Neural progenitor cell (in vitro differentiated cells): ENCODE measurements at places on chromosomes 7 and 10.

- H3K4me1 ChIP-seq: no peaks in the 10 kb centered on the region
- no peaks in the 10 kb centered on the region for H3K27me3 ChIP-seq
- no peak for DNase-seq
- no peaks in the 10 kb centered on the region for H3K36me3 ChIP-seq
Observed at GRCh38 chr10:106582291-106582690, 582.2 kb downstream of the SORCS1 start.

DNA sequence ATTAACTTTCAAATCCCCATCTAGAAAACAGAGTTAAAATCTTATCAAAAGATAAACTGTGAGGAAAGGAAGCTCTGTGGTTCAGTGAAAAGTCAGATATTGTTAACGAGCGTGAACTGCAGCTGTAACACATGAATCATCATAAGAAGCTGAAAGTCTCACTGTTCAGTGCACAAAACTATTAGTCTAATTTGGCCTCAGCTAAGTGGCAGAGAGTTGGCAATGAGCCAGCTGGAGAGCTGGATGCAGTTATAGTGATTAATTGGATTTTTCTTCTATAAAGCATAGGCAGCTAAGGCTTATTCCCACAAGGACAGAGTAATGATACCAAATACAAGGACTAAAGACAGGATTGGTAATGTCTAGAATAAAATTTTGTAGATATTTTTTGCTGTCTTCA, 101.1 kb upstream of the ABCB5 start:
- H3K27me3 ChIP-seq: no peaks in the 10 kb centered on the region
- DNase-seq: no peak
- no peaks in the 10 kb centered on the region for H3K36me3 ChIP-seq
- no peak overlapping the region for H3K4me3 ChIP-seq

GRCh38 chr10:101901340-101901739, 57.7 kb upstream of the KCNIP2 start:
- peaks cover 77% of the 10 kb centered on the region for H3K4me1 ChIP-seq
- no peaks in the 10 kb centered on the region for H3K36me3 ChIP-seq
- peak overlapping the region; percentile 93 for H3K27ac ChIP-seq
- no peak overlapping the region for H3K4me3 ChIP-seq
- DNase-seq: peak; percentile 55
- H3K27me3 ChIP-seq: no peaks in the 10 kb centered on the region

GRCh38 chr10:127962205-127962604, 55.3 kb downstream of the PTPRE start:
- no peaks in the 10 kb centered on the region for H3K4me1 ChIP-seq
- H3K27ac ChIP-seq: no peak overlapping the region
- H3K27me3 ChIP-seq: no peaks in the 10 kb centered on the region
- no peaks in the 10 kb centered on the region for H3K36me3 ChIP-seq
- DNase-seq: no peak
- no peak overlapping the region for H3K4me3 ChIP-seq

DNA sequence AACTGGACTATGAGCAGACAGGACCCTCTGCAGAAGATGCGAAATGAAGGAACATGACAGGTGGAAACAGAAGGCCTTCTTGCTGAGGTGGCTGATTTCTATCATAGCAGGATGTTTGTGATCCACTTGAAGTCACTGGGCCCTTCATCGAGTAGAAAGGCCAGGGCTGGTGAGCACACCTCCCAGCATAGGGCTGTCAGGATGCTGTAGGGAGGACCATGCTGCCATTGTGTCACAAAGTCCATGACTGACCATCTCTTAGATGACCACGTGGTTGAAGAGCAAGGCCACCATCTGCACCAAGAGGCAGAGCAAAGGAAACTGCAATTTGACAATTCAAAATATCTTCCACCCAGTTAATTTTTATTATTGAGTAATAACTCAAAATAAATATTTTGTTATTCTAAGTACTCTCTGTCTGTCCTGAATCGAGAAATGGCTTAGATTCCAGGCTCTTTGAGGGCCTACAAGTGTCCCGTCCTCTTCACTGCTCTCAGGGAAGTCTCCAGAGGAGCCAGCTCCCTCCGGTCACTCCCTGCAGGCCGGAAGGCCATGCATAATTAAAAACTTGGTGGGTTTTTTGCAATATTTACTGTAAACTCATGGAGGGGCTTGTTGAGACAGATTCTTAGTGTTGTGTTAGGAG, 249.3 kb upstream of the ZMIZ1 start:
- H3K4me3 ChIP-seq: no peak overlapping the region
- no peaks in the 10 kb centered on the region for H3K36me3 ChIP-seq
- no peaks in the 10 kb centered on the region for H3K27me3 ChIP-seq
- H3K4me1 ChIP-seq: peaks cover 11% of the 10 kb centered on the region

- DNase-seq: no peak
- H3K36me3 ChIP-seq: no peaks in the 10 kb centered on the region
- H3K4me3 ChIP-seq: no peak overlapping the region
- no peaks in the 10 kb centered on the region for H3K4me1 ChIP-seq
- no peaks in the 10 kb centered on the region for H3K27me3 ChIP-seq
Observed at GRCh38 chr7:64544010-64544409, 18.9 kb downstream of the ZNF680 start.

DNA sequence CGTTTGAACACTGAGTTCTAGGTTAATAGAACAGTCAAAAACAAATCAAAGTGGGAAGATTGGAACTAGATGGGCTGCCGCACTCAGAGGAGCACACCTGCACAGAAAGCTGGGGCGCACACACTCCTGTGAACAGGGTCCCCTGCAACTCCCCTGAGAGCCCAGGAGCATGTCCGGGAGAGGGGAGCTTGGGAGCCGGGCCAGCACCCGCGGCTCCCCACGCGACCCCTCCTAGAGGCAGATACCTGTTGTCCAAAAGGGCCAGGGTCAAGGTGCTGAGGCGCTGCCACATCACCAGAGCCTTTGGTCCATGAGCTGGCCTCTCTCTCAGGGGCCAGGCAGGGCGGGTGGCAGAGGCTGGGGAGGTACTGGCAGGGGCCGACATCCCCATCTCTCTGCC, 5.6 kb downstream of the NKX6-2 start:
- H3K4me1 ChIP-seq: peaks cover 7% of the 10 kb centered on the region
- H3K27me3 ChIP-seq: peaks cover 56% of the 10 kb centered on the region
- DNase-seq: no peak
- no peak overlapping the region for H3K4me3 ChIP-seq

DNA sequence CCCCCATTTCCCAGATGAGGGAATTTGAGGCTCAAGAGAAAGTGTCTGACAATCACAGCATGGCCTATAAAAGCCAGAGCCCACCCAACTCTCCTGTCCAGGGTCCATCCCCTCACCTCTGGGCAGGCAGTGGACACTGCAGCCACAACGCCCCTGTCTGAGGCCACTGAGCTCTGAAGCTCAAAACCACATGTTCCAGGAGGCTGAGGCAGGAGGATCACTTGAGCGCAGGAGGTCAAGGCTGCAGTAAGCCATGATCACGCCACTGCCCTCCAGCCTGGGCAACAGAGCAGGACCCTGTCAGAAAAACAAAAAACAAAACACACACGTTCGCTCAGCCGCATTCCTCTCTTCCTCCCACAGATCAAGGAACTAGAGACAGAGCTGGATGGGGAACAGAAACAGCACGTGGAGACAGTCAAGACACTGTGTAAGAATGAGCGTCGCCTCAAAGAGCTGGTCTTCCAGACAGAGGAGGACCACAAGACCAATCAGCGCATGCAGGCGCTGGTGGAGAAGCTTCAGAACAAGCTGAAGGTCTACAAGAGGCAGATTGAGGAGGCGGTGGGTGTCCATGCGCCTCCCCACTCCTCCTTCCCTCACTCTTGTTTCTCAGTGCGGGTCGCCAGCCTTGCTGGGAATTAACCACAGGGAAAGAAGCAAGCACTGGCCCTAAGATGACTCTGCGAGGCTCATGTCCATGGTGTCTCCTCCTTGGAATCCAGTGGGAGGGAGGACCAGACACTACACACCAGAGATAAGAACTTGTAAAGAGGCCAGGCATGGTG, 20.0 kb upstream of the ARPC1A start:
- no peaks in the 10 kb centered on the region for H3K4me1 ChIP-seq
- H3K36me3 ChIP-seq: no peaks in the 10 kb centered on the region
- H3K27me3 ChIP-seq: no peaks in the 10 kb centered on the region

GRCh38 chr7:36945612-36946400, 221.5 kb upstream of the AOAH start:
- no peaks in the 10 kb centered on the region for H3K27me3 ChIP-seq
- DNase-seq: no peak
- H3K36me3 ChIP-seq: no peaks in the 10 kb centered on the region
- no peak overlapping the region for H3K27ac ChIP-seq
- no peak overlapping the region for H3K4me3 ChIP-seq

DNA sequence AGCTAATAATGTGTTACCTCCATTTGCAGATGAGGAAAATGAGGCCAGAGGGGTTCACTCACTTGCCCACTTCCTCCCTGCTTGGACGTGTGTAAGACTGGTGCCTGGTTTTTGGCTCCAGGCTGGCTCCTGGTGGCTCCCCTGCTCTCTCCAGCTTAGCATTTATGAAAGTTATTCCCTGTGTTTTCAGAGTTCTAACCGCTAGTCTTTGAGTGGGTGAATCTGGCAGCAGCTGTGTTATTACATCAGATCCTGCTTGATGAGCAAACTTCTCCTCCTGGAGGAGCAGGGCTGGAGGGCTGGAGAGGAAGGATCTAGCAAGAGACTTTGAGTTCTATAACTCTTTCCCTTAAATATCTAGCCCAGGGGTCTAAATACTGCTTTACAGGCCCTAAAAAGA, 80.9 kb upstream of the AGBL3 start:
- no peaks in the 10 kb centered on the region for H3K36me3 ChIP-seq
- H3K27me3 ChIP-seq: no peaks in the 10 kb centered on the region
- no peak for DNase-seq
- H3K4me1 ChIP-seq: peaks cover 6% of the 10 kb centered on the region
- no peak overlapping the region for H3K27ac ChIP-seq

GRCh38 chr7:4240042-4240441, 442.1 kb upstream of the FOXK1 start:
- peaks cover 12% of the 10 kb centered on the region for H3K4me1 ChIP-seq
- no peak overlapping the region for H3K4me3 ChIP-seq
- H3K27ac ChIP-seq: no peak overlapping the region
- no peaks in the 10 kb centered on the region for H3K36me3 ChIP-seq
- DNase-seq: no peak

- no peaks in the 10 kb centered on the region for H3K36me3 ChIP-seq
- no peak for DNase-seq
- H3K27ac ChIP-seq: no peak overlapping the region
- peaks cover 6% of the 10 kb centered on the region for H3K4me1 ChIP-seq
Observed at GRCh38 chr10:76759681-76760080, 877.9 kb downstream of the KCNMA1 start.

GRCh38 chr7:131226514-131226865, 101.2 kb upstream of the MKLN1 start:
- no peaks in the 10 kb centered on the region for H3K36me3 ChIP-seq
- DNase-seq: no peak

GRCh38 chr7:55275291-55276200, 89.6 kb upstream of the LANCL2 start:
- no peak overlapping the region for H3K4me3 ChIP-seq
- no peaks in the 10 kb centered on the region for H3K36me3 ChIP-seq
- no peak overlapping the region for H3K27ac ChIP-seq

- H3K4me3 ChIP-seq: no peak overlapping the region
- no peaks in the 10 kb centered on the region for H3K36me3 ChIP-seq
- no peak for DNase-seq
Observed at GRCh38 chr10:20017961-20018360, 201.7 kb downstream of the PLXDC2 start.

- H3K4me3 ChIP-seq: no peak overlapping the region
- peaks cover 43% of the 10 kb centered on the region for H3K4me1 ChIP-seq
- H3K36me3 ChIP-seq: no peaks in the 10 kb centered on the region
- no peaks in the 10 kb centered on the region for H3K27me3 ChIP-seq
Observed at GRCh38 chr10:35420044-35420443, 83.7 kb downstream of the CCNY start.

GRCh38 chr7:66306243-66306642, 101.1 kb downstream of the TPST1 start:
- no peak overlapping the region for H3K4me3 ChIP-seq
- DNase-seq: no peak
- no peak overlapping the region for H3K27ac ChIP-seq
- peaks cover 42% of the 10 kb centered on the region for H3K4me1 ChIP-seq
- no peaks in the 10 kb centered on the region for H3K27me3 ChIP-seq
- H3K36me3 ChIP-seq: no peaks in the 10 kb centered on the region

DNA sequence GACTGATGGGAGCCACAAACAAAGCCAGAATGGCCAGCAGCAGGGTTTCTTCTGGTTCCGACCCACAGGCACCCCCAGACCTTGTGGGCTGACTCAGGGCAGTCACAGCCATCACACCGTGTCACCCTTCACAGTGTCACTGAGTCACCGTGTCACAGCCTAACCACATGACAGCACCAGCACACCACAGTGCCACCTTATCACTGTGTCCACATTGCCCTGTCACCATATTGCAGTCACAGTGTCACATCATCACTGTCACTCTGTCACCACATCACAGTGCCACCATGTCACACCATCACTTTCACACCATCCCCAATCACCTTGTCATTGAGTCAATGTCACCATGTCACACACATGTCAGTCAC, 77.0 kb downstream of the OAT start:
- no peaks in the 10 kb centered on the region for H3K4me1 ChIP-seq
- H3K27ac ChIP-seq: no peak overlapping the region
- no peaks in the 10 kb centered on the region for H3K36me3 ChIP-seq
- H3K4me3 ChIP-seq: no peak overlapping the region
- no peaks in the 10 kb centered on the region for H3K27me3 ChIP-seq

- peak; percentile 16 for DNase-seq
- H3K27ac ChIP-seq: no peak overlapping the region
- no peaks in the 10 kb centered on the region for H3K36me3 ChIP-seq
Observed at GRCh38 chr10:96664563-96664962, 55.8 kb downstream of the PIK3AP1 start.

- no peak for DNase-seq
- no peaks in the 10 kb centered on the region for H3K36me3 ChIP-seq
- H3K4me1 ChIP-seq: peaks cover 13% of the 10 kb centered on the region
- H3K27ac ChIP-seq: no peak overlapping the region
- H3K4me3 ChIP-seq: no peak overlapping the region
- H3K27me3 ChIP-seq: peaks cover 36% of the 10 kb centered on the region
Observed at GRCh38 chr7:149778327-149778637, 4.9 kb upstream of the ZNF467 start.

DNA sequence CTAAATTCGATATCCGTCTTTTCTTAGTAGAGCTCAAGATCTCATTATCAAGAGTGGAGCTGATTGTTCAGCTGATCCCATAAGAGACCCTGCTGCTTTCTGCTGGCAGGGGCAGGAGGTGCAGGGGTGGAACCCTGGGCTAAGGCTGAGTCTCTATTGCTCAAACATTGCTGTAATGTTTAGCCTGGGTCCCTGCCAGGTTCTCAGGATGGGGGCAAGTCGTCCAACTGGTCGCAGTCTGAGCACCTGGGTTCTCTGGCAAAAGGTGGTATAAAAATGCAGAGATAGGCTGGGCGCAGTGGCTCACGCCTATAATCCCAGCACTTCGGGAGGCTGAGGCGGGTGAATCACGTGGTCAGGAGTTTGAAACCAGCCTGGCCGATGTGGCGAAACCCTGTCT, 62.0 kb upstream of the NRBF2 start:
- H3K27ac ChIP-seq: no peak overlapping the region
- DNase-seq: no peak
- H3K27me3 ChIP-seq: no peaks in the 10 kb centered on the region
- H3K36me3 ChIP-seq: no peaks in the 10 kb centered on the region

DNA sequence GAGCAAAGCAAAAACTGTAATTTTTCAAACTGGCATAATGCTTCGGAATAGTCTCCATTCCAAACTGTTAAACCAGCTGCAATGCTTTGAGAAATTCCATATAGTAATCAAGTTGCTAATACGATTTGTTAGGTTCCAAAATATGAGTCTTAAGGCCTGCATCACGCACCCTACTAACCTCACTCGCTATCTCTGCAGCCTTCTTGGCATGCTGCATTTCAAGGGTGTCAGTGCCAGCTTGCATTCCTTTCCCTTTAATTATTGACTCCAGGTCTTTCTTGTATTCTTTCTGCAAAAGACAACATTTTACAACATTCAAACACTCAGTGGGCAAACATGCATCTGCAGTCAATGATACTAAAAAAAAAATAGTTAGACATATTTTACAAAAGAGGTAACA, 61.8 kb downstream of the NEBL start:
- H3K4me3 ChIP-seq: no peak overlapping the region
- no peaks in the 10 kb centered on the region for H3K4me1 ChIP-seq
- no peak overlapping the region for H3K27ac ChIP-seq
- peaks cover 2% of the 10 kb centered on the region for H3K36me3 ChIP-seq
